T-helper 22 cell (primary cell): ENCODE measurements at places on chromosomes 5 and 9.
A peak's percentile ranks its signal among the peaks of the same experiment; 100 is the strongest.

DNA sequence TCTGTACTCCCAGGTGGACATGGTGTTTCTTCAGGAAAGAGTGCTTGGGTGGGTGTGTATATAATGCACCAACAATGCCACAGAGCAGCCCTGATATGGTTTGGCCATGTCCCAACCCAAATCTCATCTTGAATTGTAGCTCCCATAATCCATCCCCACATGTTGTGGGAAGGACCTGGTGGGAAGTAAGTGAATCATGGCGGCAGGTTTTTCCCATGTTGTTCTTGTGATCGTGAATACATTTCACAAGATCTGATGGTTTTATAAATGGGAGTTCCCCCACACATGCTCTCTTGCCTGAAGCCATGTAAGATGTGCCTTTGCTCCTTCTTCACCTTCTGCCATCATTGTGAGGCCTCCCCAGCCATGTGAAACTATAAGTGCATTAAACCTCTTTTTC, 158.5 kb downstream of the NR3C1 start:
- no peak for DNase-seq

- no peak for DNase-seq
Observed at GRCh38 chr9:104836235-104836634, 72.3 kb downstream of the NIPSNAP3B start.

- no peak for DNase-seq
Observed at GRCh38 chr5:65440456-65440855, 41.3 kb downstream of the ADAMTS6 start.

- no peak for DNase-seq
Observed at GRCh38 chr5:136799806-136800372, 434.5 kb upstream of the TRPC7 start.

- no peak for DNase-seq
Observed at GRCh38 chr9:107378006-107378405, 94.9 kb downstream of the RAD23B start.

- DNase-seq, result no peak
Observed at GRCh38 chr5:77031891-77032290, 1.7 kb downstream of the AGGF1 start.

DNA sequence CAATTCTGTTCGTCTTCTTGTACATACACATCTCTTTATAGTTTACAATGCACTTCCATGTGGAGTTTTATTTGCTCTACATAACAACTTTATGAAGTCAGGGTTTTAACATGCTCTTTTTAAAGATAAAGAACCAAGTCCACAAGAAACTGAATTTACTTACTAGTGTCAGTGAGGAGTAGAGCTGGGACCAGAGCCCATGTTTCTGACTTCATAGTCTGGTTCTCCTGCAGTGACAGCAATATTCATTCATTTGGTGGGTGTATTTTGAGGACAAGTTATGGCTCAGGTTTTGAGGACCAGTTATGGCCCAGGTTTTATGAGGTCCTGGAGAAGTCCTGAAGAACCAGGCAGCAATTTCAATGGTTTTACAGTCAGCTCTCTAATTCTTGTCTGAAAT, 481.9 kb upstream of the TNC start:
- DNase-seq, result no peak

DNA sequence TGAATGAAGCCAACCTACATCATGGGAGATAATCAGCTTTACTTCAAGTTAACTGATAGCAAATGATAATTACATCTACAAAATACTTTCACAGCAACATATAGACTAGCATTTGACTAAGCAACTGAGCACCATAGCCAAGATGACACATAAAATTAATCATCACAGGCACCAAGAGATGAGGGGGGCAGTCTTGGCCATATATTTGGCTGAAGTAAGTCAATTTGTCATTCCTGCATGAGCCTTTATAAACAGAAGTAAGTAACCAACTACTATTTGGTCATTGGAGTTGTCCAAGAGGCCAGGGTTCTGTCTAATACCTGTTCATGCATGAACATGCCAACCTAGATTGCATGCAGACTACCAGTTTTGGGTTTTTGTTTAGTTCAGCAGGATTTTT, 53.6 kb downstream of the PDCD1LG2 start:
- DNase-seq, result no peak

- DNase-seq, result no peak
Observed at GRCh38 chr5:94691949-94692348, 73.5 kb downstream of the SLF1 start.

DNA sequence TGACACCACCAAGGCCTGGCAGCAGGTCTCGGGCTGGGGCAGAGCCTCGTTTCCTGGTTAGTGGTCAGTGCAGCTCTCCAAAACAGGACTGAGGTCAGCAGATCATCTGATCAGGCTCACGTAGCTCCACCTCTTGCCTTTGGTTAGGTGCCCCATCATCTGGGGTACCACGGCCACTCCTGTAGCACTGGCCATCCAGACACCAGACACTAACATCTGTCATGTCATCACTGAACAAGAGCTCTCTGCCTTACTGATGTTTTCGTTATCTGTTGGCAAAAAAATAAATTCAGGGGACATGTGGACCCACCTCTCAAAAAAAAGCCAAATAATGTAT, 29.9 kb upstream of the MED10 start:
- DNase-seq, result no peak

- no peak for DNase-seq
Observed at GRCh38 chr9:92297611-92298010, 4.1 kb upstream of the IARS1 start.

DNA sequence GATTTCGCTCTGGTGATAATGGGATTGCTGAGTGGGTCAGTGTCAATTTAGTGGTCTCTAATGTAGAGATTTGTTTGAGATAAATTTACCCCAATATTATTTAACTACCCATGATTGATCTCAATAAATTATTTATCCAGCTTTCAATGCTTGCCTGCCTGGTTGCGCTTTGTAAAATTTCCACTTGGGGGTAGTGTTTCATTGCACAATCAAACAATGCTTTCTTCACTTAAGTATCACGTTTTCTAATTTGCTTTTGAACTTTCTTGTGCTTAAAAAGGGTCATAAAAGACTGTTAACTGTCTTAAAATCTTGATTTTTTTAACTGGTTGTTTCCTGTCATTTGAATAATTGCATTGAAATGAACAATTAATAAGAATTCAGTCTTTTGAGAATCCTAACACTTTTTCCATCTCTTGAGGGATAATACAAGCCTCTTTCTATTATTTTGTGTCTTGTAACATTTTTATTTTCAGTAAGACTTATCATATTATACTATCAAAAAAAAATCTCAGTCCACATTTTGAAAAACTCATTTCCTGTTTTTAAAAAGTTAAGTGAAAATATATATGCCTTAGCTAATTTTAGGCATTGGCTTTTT, 18.7 kb downstream of the HSD17B4 start:
- DNase-seq, result no peak

GRCh38 chr5:151086905-151087360, 6.1 kb upstream of the TNIP1 start:
- peak; percentile 67 for DNase-seq

DNA sequence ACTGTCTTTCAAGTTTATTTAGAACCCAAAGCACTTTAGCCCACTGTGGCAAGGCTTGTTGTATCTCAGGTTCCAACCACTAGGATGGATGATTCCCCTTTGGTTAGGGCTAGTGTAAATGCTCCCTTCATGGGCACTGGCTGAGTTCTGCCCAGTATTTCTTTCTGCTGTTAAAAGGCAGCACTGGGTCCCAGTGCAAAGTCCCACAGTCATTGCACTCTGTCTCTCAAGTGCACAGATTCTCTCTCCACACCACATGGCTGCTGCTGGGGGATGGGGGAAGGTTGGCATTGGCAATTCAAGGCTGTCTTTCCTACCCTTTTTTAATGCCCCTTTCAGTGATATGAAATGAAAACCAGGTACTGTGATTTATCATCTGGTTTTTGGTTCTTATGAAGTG, 7.2 kb upstream of the NPR3 start:
- DNase-seq, result no peak

DNA sequence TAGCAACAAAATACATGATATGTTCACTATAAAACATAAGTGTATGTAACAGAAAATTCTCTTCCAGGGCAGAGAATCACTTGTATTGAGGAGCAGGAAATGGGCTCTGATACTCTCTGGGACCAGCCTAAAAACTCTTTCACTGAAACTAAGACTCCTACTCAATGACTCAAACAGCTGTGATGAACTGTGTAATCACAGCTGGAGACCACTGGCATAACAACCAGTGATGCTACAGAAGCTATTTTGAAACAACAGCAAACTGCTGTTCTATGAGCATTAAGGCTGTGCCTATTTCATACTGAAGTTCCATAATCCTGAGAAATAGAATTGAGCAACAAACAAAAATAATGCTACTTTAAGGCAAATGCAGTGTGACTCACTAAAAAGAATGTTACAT, 594.0 kb downstream of the HINT1 start:
- DNase-seq, result no peak

- no peak for DNase-seq
Observed at GRCh38 chr5:133859073-133859472, 109.4 kb downstream of the C5orf15 start.

DNA sequence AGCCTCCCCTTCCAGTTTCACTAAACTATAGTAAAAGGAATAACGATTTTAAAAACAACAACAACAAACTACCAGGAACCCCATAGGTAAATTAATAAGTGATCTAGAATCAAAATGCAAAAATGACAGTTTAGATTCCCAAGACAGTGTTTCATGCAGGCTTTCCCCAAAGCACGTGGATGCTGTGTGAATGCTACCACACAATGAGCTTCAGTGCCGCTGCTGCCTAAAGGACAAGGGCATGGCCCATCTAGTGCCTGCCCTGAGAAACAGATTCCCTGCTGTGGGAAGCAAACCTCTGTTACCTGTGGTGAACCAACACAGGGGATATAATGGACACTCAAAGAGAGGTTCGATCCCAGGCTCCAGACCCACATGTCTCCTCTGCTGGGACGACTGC, 23.7 kb upstream of the CKMT2 start:
- no peak for DNase-seq

GRCh38 chr5:62017092-62017491, 288.9 kb upstream of the KIF2A start:
- DNase-seq, result no peak

GRCh38 chr5:174374206-174374605, 328.7 kb downstream of the NSG2 start:
- no peak for DNase-seq

DNA sequence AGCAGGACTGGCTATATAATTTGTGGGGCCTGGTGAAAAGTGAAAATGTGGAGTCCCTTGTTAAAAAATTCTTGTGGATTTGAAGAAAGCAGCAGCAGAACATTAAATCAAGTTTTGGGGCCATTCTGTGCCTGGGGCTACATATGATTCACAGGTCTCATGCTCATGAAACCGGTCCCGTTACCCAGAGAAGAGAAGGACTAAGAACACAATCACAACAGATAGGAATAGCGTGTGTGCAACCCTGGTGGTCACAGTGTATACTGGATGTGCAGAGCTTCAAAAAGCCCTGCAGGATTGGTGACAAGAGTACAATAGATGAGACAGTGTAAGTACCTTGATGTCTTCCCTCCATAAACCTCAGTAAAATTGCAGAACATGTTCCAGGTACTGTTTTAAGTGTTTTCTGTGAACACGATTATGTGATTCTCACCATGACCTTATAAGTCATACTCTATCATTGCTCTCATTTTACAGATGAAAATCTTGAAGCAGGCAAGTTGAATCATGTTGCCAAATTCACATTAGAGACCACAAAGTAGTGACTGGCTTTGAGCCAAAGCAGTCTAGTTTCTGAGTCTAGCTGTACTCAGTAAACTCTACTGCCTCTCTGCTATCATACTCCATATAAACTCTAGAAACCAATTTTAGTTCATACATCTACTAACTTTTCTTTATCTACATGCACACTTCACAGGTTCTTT, 636.5 kb downstream of the TAF11L14 start:
- DNase-seq, result no peak

- DNase-seq, result no peak
Observed at GRCh38 chr9:113398796-113399195, 2.3 kb downstream of the ALAD start.

DNA sequence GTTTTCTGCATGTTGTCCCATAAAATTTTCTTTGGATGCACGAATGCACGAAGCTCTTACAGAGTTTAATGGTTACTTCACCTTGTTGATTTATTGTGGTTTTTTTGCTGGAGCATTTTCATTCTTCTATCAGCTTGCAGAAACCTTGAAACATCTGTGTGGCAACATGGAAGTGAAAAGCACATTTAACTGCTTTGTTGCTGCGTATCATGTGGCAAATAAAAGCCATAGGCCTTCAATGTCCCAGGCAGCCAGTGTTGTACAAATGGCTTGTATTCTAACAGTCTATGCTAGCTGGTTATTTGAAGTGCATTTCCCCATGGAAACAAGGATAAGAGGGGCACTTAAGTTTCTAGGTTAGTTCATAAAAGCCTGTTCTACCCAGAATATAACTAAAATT, 42.5 kb upstream of the RASGRF2 start:
- no peak for DNase-seq

GRCh38 chr5:160697281-160697680, 154.7 kb downstream of the ATP10B start:
- DNase-seq, result no peak

- no peak for DNase-seq
Observed at GRCh38 chr9:128781187-128782070, 5.6 kb upstream of the TBC1D13 start.

DNA sequence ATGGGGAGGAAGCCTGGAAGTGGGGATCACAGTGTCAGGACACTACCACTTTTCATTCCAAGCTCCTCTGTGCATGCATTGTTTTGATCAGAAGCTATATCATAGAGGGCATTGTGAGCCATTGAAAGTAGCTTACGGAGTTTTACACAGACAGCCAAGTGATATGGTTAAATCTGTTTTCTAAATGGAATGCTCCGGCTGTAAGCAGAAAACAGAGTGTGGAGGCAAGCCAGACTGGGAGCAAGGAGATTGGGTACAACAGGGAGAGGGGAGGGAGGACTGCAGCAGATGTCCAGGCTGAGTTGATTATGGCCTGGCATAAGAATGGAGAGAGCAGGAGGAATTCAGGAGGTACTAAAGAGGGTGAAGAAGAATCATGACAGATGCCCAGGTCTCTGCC, 15.5 kb upstream of the SOWAHA start:
- DNase-seq, result no peak

DNA sequence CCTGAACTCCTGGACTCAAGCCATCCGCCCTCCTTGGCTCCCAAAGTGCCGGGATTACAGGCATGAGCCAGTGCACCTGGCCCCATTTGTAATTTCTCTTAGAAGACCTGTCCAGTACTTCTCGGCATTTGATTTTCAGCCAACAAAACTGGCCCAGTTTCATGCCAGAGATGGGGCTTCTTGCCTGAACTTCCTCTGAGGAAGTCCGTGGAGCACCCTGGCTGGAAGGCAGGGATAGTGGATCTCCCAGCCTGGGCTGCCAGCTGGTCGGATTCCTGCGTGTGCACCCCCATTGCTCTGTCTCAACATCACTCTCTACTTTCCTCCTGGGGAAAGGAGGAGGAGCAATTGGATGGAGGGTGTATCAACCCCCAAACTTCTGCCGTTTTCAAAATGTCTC, 39.0 kb downstream of the FAM78A start:
- DNase-seq, result no peak

DNA sequence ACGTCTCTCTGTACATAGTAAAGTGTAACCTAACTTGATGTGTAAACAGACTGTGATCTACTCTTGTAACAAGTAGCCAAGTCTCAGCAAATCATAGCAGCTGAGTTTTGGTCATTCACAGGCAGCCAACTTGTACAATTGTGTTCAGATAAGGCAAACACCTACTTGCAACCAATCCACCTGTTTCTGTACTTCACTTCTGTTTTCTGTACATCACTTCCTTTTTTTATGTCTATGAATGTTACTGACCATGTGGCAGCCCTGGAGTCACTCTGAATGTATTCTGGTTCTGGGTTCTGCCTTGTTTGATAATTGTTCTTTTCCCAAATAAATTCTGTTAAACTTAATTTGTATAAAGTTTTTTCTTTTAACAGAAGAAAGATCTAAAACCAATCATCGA, 26.0 kb downstream of the RLN2 start:
- no peak for DNase-seq
